ENCODE measurements at places on chromosomes 1 and 21.
A peak's percentile ranks its signal among the peaks of the same experiment; 100 is the strongest.

DNA sequence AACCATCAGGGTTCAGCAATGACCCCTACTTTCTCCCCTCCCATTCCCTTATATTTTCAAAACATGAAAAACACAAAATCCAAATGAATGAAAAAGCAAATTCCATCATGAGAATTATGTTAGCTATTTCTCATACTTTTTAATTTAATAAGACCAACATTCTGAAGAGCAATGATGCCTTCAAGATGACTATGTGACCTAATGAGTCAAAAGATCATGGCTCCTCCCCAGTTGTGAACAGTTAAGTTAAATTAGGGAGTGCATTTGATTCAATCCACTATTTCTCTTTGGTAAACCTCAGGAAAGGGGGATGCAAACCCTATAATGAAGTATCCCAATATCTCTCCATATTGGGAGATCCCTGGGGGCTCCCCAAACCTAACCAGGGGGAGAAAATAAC lies 36.5 kb downstream of the PUM1 start:
- no peak for DNase-seq

- DNase-seq: no peak
These were observed 779 bp downstream of the LRRC40 start for GRCh38 chr1:70204600-70204999.

- no peak for DNase-seq
These were observed 291.3 kb downstream of the OMA1 start for GRCh38 chr1:58255192-58255591.

DNA sequence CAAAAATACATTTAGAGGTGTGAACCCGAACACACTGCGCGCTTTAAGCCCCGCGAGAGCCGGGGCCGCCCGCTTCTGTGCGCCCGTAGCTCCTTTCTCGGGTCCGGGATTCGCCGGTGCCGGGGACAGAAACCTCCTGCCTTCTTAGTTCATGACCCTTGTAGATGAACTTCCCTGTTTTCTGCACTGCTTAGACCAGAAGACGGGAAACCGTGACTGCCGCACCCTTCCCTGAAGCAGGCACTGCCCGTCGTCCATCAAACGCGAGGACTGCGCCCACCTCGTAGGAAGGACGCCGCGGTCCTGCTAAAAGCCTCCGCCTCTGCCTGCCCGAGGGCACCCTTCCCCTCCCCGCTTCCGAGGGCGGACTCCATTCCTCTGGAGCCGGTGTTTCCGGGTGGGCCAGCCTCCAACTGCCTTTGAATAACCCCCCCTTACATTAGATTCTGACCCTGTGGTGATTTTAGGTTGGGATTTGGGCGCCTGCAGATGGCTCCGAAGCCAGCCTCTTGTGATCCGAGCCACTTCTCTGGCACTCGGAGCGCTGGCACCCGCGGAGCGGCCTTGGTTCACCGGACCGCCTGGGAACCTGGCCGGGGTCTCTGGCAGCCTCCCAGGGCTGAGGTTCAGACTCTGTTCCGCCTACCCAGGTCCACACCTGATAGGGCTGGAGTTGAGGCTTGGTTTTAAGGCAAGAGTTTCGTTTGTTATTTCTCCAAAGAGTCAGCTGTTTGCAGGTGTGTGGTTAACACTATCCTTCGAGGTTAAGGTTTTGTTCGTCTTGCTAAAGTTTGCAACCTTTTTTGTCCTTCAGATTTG lies 1.2 kb upstream of the PTTG1IP start:
- peak; percentile 59 for DNase-seq

- DNase-seq: no peak
These were observed 128.2 kb upstream of the HOOK1 start for GRCh38 chr1:59686574-59686973.

DNA sequence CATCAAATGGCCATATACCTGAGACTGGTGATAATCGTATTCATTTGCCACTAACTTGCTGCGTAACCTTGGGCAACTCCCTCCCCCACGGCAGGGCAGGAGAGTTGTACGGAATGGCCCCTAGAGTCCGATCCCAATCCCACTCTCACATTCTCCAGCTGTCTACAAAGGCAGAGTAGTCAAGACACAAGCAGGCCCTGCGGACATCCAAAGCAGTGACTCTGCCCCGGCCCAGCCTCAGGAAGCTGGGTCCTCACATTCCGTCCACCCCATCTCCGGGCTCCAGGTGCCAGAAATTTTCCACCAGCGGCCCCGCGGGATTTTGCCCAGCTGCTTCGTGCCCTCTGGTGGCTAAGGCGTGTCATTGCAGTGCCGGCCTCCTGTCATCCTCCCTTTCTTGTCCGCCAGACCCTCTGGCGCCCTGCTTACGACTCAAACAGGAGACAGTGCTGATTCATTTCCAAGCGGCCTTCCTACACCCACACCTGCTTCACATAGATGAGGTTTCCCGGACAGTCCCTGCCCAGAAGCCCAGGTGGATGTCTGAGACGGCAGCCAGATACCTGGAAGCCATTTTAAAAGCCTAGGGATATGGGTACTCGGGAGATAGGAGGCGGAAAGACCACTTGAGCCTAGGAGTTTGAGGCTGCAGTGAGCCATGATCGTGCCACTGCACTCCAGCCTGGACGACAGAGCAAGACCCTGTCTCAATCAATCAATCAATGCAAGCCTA lies 2.9 kb upstream of the S100A2 start:
- DNase-seq: peak; percentile 82

DNA sequence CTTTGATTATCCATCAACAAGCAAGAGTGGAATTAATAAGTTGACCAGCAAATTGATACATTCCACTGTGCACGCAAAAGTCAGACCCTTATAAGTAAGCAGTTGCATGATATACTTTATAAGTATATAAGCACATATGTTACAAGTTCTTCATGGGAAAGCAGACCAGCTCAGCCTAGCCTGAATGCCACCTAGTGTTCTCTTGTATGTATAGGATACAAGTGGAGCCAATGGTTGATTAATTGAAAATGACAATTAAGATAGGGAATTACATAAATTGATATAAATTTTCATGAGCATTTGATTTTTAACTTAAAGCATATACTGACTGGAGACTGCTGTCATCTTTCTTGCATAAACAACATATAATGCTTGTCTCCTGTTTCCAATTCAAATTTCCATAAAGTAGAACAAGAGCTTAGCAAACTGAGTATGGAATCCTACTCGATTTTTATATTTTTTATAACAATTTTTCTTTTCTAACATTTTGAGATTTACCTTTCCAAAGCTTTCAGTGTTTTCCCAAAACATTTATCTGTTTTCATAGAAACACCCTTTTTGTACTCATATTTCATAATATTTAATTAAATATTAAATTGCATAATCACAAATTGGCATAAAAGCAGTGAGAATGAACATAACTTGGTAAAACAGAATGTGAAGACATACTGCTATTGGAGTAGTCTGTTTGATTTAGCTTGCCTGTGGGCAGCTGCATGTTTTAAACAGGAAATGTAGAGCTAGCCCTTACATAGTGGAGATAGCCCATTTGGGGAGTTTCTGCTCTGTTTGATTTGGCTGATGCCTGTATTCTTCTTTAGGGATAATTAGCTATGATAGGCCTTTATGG lies 62.8 kb downstream of the MAGI3 start:
- DNase-seq: no peak

GRCh38 chr1:115456441-115456961 lies 118.5 kb upstream of the NGF start:
- no peak for DNase-seq

- DNase-seq: no peak
These were observed 3.7 kb upstream of the TMEM61 start for GRCh38 chr1:54976747-54977146.

- no peak for DNase-seq
These were observed 1182.5 kb downstream of the MRPL39 start for GRCh38 chr21:24424776-24425175.

- DNase-seq: no peak
These were observed 36.0 kb downstream of the SEC16B start for GRCh38 chr1:177933881-177934280.

GRCh38 chr1:82880506-82880905 lies 1079.8 kb downstream of the ADGRL2 start:
- no peak for DNase-seq

- DNase-seq: no peak
These were observed 68.2 kb upstream of the SELENON start for GRCh38 chr1:25731626-25732370.

DNA sequence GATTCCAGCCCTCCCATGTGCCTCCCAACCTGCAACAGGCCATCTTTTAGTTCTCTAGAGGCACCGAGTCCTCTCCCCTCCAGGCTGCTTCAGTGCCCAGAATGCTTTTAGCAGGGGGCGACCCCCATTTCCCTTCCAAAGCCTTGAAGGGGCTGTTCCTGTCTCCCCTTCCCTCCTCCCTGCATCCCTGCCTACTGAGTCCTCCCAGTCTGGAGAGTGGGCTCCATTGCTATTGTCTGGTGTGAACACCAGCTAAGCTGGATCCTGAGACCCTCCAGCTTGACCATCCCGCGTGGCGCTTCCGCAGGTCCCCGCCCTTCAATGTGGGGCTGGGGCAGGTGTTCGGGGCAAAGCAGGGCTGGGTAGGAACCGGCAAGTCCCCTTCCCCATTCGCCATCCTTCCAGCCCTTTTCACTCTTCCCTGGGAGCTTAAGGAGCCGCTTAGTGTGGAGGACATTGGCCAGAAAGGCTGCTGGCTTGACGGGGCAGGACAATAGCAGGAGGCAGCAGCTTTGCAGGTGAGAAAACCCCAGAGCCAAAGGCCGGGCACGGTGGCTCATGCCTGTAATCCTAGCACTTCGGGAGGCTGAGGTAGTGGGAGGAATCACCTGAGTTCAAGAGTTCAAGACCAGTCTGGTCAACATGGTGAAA lies 32.2 kb downstream of the PADI6 start:
- DNase-seq: no peak

- DNase-seq: no peak
These were observed 2.2 kb upstream of the MATN1 start for GRCh38 chr1:30725450-30726095.

DNA sequence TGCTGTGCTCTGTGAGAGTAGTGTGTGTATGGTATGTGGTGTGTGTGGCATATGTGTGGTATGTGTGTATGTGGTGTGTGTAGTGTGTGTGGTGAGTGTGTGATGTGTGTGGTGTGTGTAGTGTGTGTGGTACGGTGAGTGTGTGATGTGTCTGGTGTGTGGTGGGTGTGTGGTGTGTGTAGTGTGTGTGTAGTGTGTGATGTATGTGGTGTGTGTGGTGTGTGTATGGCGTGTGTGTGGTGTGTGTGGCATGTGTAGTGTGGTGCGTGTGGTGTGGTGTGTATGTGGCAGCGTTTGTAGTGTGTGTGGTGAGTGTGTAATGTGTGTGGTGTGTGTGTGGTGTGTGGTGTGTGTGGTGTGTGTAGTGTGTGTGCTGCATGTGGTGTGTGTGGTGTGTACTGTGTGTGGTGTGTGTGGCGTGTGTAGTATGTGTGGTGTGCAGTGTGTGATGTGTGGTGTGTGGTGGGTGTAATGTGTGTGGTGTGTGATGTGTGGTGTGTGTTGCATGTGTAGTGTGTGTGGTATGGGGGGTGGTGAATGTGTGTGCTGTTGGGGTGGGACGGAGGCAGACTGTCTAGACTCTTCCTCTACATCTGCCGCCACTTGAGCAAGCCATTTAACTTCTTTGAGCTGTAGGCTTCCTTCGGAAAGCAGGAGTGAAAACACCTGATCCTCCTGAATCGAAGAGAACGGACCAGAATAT lies 33.5 kb downstream of the GPA33 start:
- DNase-seq: no peak

GRCh38 chr1:61638911-61639605 lies 85.9 kb downstream of the TM2D1 start:
- DNase-seq: no peak

- DNase-seq: no peak
These were observed 39.8 kb downstream of the MRPL39 start for GRCh38 chr21:25567472-25567871.

- DNase-seq: no peak
These were observed 138.4 kb downstream of the HIVEP3 start for GRCh38 chr1:41780322-41780721.

DNA sequence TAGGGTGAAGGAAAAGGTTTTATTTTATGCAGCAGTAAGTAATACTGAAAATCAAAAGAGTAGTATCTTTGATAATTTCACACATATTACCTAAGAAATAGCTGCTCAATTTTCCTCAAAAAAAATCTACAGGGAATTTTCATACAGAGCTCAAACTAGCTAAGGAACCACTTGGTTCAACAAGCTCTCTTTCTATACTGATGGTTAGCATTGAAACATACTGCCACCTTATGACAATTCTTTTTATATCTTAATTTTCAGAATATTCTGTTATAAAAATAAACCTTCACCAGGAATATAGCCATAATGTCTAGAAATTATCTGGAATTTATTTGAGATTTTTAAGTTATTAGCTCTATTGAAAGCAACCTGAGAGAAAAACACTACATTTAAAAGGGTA lies 142.1 kb downstream of the DPYD start:
- DNase-seq: no peak

GRCh38 chr1:180842052-180842451 lies 70.6 kb upstream of the KIAA1614 start:
- no peak for DNase-seq

DNA sequence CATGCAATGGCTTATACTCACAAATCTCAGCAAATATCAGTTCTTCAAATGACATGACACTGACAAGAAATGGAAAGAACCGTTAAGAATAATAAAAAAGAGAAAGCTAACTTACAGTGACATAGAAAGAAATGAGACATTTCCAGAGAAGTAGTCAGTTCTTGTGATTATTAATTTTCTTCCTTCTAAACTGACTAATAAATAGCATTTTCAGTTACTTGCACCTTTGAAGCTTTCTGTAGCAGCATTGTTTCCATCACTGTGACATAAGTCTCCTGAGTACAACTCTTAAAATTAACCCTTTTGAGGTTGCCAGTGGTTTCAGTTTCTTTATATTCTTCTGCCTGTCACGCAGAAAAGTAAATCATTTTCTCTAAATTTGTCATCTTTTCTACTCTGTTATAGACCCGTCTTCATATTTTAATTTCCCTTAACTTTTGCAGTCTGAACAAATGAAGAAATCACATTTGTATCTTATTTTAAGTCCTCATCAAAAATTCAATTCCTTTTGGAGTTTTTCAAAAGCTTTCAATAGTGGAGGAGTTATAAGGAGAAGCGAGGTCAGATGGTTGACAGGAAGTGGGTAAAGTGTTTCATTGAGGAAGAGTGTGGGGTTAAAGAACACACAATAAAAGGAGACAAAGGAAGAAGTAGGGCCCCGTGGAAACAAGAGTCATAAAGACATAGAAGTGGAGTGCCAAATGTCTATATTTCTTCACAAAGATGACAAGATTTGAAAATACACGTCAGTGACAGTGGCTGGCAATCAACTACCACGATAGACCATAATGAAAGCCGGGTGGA lies 57.9 kb upstream of the S1PR1 start:
- no peak for DNase-seq

- no peak for DNase-seq
These were observed 72.5 kb downstream of the RPS6KC1 start for GRCh38 chr1:213123536-213123935.

GRCh38 chr1:150144606-150145005 lies 5.1 kb upstream of the PLEKHO1 start:
- no peak for DNase-seq

DNA sequence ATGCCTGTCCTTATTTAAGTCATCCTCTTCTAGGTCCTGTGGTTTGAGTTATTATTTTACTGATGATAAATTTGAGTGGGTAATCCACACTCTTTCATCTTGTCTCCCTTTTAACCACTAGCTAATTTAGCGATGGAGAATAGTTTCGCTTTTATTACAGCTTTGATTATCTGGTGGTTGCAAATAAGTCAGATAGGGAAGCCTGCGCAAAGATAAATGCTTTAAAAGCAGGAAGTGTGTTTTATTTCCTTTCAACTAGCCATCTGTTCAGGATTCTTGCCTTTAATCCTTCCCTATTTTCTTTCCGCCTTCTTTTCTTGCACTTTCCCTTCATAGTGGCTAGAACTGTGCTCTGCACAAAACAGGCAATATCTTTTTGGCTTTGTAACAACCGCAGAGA lies 129.0 kb downstream of the TGFB2 start:
- DNase-seq: no peak
